ENCODE measurements at places on chromosomes 2 and 18.
A peak's percentile ranks its signal among the peaks of the same experiment; 100 is the strongest.

GRCh38 chr2:43086451-43087221 is 139.8 kb downstream of the ZFP36L2 start:
- DNase-seq: peak; percentile 94

GRCh38 chr2:203533676-203534591 is 1.2 kb downstream of the RAPH1 start:
- peak; percentile 20 for DNase-seq

GRCh38 chr2:231411831-231412617 is 16.5 kb downstream of the B3GNT7 start:
- DNase-seq: peak; percentile 88

DNA sequence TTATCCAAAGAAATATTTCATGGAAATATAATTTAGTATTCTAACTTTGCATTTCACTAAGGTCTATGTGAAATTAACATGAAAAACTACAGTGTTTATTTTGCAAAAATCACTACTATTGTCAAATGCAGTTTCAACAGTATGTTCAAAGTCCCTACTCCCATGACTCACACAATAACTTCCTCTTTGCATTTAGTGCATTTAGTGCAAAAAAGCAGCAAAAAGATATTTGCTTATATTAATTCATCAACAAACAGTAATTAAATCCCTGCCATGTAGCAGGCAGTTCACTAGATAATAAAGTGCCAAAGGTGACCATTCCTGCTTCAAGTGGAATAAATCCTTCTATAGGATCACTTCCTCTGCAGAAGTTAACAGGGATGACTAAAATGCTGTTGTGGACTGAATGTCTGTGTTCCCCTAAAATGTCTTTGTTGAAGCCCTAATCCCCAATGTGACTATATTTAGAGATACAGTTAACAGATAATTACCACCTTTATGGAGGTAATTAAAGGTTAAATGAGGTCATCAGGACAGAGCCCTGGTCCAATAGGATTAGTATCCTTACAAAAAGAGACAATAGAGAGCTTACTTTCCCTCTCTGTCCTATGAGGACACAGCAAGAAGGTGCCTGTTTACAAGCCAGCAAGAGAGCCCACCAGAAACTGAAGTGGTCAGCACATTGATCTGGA is 61.7 kb downstream of the STK39 start:
- DNase-seq: no peak

- no peak for DNase-seq
These were observed 91.9 kb downstream of the ARL4C start for GRCh38 chr2:234404957-234405356.

DNA sequence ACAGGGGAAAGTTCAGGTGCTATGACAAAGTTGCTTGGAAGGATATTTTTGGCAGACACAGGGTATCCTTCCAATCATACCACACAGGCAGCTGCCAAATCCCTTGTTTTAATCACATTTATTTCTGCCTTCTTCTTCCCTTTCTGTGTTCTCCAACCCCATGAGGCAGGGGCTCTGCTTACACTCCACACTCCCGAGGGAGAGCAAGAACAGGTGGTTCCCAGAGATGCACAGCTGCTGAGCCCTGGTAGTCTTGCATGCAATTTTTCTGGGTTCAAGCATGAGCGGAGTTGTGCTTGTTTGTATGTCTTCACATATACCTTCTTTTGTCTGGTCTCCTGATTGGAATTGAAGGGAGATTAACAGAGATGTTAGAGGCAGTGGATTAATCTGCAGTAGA is 251.7 kb upstream of the ST6GAL2 start:
- DNase-seq: no peak

DNA sequence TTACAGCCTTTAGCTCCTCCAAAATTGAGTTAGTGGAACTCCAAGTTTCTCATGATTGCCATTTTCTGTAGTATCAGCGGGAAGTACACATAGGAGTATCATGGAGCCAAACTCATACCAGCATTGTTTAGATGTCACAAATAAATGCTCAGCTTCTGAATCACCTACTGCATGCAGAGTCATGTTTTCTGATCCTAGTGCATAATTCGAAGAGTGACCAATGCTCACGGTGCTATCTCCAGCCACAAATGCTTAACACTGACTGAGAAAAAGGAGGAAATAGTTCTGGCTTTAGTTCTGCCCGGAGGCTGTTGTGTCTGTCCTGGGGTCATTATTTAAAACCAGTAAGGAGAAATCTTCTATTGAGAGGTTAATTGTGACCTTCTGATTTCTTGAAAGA is 45.4 kb upstream of the LRATD1 start:
- peak; percentile 3 for DNase-seq

DNA sequence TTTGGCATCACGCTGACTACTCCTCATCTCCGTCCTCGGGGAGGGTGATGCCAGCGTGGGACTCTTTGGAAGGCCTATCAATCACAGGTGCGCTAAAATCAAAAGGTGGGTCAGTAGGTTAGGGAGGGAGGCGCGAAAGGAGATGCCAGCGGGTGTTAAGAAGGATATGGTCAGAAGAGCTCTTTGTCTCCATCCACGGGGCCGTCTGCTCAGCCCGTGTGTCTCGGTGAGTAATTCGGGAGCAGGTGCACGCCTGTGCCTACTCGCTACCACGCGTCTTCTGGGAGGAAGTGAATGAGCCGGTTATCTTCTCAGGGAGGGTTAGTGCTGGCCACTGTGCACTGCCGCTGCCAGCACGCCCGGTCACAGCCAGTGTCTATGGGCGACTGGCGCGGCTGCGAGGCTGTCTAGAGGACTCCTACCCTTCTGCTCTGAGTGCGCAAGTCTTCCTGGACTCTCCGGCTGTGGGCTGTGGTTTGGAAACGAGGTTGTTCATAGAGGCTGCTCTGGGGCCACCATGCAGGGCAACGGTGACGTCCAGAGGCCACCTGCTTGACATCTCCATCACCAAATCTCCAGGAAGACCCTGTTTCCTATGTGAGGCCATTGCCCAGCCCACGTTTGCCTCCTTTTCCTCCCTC is 153.4 kb downstream of the MBP start:
- DNase-seq: no peak

- DNase-seq: no peak
These were observed 286.6 kb downstream of the ZEB2 start for GRCh38 chr2:144233317-144233716.

DNA sequence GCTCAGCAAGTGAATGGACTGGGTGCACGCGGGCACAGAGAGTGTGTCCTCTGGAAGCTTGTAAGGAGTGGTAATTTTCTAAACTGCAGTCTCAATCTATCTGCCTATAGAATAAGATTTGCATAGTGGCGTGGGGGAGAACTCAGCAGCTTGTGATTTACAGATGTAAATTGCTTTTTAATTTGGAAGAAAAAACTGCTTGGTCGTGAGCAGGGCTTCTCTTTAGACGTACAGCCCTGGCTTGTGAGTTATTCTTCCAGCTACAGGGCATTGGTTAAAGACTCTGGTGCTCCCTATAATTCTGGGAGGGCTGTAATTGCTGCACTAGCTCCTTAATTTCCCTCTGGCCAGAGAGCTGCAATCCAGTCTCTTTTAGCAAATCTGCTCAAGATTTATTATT is 84.9 kb downstream of the MARCO start:
- DNase-seq: no peak

DNA sequence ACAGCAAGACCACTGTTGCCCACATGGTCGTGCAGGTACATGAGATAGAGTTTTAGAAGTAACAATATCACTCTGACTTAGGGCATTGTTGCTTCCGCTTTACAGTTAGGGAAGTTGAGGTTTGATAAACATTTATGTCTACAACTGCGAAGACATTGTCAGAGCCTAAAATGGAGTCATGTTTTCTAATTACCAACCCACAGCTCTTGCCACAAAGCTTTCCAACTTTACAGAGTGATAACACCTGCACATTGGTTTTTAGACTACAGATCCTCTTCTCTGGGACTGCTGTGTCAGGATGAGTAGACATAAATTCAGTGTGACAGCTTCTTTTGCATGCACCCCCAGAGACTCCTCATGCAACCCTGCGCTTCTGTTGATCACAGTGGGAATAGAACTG is 119.0 kb downstream of the FEZ2 start:
- no peak for DNase-seq

- DNase-seq: no peak
These were observed 106.2 kb downstream of the TSHZ1 start for GRCh38 chr18:75316826-75317225.

- DNase-seq: no peak
These were observed 42.8 kb downstream of the DLGAP1 start for GRCh38 chr18:4412286-4412685.

DNA sequence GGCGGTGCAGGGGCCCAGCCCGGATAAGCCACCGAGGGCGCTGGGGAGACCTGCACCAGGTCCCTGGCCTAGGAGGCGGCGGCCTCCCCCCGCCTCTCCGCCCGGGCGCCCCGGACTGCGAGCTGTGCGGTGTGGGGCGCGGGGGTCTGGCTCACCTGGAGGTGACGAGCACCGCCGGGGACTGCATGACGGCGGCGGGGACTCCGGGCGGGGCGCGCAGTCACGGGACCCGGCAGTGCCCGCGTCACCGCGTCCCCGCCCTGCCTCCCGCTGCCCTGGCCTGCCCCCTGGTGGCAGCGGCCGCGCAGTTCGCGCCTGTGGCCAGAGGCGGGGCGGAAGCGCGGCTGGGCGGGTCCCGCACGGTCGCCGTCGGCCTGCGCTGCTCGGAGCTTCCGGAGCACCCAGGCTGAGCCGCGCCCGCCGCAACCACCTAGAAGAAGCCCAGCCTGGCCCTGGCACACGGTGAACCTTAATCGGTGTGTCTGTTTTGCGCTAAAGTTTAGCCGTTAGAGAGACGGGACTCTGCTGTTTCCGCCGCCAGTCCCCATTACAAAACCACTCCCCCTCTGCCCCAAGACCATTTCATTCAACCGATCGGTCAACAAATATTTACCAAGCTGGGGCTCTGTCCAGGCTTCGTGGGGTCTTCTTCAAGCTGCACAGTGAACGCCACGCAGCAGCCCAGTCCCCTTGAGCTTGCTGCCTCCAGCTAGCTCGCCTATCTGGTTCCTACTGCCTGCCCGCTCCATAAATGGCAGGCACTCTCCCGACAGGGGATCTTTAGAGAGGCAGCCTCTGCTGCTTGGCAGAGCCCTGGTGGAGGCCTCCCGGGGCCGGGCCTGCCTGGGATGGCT is at the start of gene HS1BP3:
Gene HS1BP3, minus strand, starts transcription at position 222 of the 854 bp plus-strand sequence. Its CDS starts 35 bp downstream, at position 187.
- peak; percentile 94 for DNase-seq

GRCh38 chr2:15648593-15649525 is 57.2 kb downstream of the DDX1 start:
- DNase-seq: no peak

GRCh38 chr2:231342061-231342711 is 53.3 kb upstream of the B3GNT7 start:
- no peak for DNase-seq

DNA sequence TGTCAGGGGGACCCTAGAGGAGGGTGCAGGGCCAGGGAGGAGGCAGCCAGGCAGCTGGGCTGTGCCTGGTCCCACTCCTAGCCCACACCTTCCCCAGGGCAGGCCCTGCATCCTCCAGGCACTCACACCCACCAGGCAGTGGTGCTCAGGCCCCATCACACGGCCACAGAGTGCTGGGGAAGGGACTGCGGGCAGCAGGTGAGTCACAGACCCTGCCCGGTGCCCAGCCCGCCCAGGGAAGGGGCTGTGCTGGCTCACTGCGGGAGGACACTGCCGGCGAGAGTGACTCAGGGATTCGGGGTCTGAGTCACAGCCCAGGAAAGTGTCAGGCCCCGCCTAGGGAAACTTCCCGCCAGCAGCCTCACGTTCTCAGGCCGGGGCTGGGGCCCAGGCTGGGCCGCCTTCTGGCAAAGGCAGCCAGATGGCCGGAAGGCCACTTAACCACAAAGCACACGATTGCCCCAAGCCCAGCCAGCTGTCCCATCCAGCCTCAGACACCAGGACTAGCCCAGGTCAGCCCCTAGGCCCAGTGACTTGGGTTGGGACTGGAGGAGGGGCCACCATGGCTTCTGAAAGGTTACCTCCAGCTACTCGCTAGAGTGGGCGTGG is 42.2 kb downstream of the BIN1 start:
- DNase-seq: peak; percentile 99

All from HTR-8/SVneo (cell line).